HFF-Myc (cell line): ENCODE measurements at places on chromosomes 16 and 17.

DNA sequence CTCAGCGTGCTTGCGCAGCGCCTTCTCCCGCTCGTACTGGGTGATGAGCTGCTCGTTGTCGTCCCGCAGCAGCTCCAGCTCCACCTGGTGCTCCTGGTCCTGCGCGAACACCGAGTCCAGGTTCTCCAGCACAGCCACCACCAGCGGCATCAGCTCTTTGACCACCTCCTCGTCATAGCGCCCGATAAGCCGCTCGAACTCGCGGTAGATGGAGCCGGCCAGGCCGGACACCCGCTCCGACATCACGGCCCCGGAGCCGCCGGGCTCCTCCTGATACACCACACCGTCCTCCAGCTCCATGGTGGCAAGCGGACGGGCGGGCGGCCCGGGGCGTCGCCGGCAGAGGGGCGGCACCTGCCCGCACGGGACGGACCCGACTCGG lies 320 bp downstream of the SPAG9 start:
- DNase-seq = no peak

DNA sequence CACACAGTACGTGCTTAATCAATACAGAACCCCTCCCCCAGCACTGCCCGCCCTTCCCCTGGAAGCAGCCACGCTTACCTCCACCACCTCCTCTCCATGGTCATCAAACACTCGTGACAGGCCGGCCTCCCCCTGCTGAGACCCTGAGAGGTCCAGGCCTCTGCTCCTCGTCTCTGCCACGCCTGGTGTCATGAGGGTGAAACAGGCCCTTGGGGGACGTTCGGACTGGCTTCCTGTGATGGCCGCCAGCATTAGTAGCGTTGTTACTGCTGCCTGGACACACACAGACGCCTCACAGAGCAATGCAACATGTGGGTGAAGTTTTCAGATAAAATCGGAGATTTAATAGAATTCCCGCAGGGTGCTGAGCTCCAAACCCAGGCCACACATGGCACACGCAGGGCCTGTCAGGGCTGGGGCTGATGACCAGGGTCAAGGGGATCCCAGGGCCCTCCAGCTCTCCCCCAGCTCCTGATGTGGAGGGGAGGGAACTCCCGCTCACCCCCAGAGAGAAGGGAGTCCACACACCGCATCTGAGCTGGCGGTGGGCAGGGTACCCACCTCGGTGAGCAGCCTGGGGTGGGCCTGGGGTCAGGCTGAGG lies 15.9 kb upstream of the SLC38A10 start:
- no peak for DNase-seq

DNA sequence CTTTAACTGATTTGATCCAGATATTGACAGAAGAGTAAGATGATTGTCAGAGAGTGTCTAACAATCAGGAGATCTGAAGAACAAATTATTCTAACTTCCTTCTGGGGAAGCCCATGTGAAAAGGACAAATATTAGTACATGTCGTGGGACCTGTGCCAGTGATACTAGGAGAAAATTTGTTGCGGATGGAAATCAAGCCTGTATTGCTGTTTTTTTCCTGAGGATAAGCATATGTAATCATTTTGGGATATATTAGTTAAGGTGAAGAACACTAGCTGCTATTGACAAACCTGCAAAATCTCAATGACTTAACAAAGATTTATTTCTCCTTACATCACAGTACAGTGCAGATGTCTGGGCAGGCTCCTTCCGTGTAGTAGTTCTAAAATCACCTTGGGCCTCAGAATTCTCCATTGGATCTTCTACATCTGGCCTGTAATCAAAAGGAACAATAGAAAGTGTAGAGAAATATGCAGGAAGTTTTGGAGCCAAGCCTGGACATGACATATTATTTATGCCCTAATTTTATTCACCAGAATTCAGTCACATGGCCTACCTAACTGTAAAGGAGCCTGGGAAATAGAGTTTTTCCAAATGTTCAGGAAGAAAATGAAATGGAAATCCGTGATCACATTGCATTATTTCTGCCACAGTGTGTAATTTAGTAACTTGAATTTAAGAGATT lies 58.3 kb downstream of the CYB561 start:
- no peak for DNase-seq

DNA sequence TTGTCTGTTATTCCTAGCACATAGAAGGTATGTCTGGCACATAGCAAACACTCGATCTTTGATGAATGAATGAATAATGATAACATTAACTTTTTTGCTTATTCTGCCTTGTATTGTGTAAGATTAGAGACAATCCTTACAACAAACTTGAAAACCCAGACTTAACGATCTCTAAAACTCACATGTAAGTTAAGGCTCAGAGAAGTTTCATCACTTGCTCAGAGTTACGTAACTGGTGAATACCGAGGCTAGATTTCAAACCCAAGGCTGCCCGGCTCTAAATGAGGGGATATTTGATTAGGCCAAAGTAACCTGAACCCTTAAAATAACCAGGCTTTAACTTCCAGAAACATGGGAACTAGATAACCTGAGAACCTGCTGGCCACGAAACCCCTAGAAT lies 22.3 kb downstream of the CAPNS2 start:
- no peak for DNase-seq

DNA sequence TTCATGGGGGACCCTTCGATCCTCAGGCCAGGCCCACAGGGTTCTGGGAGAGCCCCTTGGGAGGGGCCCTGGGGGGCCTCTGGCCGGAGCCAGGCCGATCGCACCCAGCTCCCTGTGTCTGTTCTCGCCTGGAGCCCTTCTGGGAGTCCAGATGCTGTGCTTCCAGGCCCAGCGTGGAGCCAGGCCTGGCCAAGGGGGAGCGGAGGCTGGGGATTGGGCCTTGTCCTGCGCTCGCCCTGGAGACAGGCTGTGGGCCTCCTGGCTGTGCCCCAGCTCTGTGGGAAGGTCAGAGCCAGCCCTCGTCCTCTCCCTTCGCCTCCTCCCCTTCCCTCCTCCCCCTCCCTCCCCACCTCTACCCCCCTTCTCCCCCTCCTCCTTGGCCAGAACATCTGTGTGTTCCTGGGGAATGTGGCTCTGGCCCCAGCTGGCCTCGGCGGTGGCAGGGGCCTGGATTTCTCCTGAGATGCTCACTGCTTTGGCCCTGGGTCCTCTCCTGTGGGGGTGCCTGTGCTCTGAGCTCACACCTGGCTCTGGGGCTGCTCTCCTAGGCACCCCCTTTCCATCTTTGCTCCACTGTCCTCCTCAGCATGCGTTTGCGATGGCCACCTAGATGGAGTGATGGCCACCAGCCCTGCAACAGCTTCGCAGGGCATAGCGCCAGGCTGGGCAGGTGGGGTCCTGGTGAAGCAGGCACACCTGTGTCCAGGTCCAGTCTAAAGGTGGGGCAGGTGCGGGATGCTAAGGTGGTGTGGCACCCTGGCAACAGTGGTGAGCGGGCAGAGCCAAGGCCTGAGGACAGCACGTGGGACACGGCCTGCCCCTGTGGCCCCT lies 90.6 kb upstream of the CIBAR2 start:
- peak; percentile 74 for DNase-seq

GRCh38 chr17:38590988-38591758 lies 14.6 kb downstream of the SRCIN1 start:
- no peak for DNase-seq

GRCh38 chr17:10135539-10136257 lies 62.7 kb downstream of the GAS7 start:
- no peak for DNase-seq

DNA sequence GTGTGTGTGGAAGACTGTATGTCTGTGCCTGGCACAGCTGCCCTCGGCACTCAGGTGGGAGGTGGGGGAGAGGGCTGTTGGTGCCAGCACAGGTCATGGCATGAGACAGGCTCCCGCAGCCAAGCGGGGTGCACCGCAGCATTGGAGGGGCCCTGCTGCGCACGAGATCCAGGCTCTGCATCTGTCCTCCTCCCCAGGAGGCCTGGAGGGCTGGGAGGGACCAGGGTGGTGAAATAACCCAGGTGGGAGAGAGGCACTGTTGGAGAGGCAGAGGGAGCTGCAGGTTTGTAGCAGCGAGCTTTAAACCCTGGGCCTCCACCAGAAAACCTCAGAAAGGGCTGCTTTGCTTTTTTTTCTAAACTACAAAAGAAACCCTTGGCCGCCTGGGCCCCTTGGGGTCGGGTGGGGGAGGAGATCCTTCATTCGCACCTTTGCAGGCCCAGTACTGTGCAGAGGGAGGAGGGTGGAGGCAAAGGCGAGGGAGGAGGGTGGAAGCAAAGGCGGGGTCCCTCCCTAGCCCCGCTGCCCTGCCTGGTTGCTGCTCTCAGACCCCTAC lies 241.7 kb downstream of the SEC14L1 start:
- no peak for DNase-seq

- DNase-seq = no peak
These were observed 21.9 kb downstream of the C1QTNF1 start for GRCh38 chr17:79045842-79046196.

DNA sequence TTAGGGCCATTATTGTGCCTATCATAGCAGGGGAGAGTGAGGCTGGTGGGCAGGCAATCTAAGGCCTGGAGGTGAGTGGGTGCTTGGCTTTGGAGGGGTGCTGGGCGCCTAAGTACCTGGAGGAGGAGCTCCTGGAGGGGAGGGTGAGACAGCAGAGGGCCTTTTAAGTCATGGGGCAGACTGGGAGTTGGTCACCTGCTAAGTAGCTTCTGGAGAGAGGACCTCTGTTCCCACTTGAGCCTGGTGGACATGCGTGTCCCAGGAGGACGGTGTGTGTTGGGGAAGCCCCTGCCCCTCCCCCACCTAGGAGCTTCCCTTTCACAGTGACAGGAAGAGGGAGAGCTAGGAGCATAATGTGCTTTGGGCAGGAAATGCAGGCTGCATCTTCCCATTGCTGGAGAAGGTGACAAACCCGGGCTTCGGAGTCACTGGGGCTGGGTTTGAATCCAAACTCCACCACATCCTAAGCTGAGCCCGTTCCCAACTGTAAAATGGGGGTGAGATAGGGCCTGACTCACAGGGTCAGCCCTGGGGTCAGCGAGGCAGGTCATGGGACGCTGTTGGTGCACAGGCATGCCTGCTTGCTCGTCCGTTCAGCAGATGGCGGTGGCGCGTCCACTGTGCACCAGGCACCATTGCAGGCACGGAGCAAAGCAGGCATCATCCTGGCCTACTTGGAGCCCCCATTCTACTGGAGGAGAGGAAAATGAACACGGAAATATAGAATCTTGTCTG lies 37.9 kb downstream of the CMIP start:
- DNase-seq = no peak

- DNase-seq = no peak
These were observed 33.9 kb downstream of the MYH11 start for GRCh38 chr16:15822957-15823356.

DNA sequence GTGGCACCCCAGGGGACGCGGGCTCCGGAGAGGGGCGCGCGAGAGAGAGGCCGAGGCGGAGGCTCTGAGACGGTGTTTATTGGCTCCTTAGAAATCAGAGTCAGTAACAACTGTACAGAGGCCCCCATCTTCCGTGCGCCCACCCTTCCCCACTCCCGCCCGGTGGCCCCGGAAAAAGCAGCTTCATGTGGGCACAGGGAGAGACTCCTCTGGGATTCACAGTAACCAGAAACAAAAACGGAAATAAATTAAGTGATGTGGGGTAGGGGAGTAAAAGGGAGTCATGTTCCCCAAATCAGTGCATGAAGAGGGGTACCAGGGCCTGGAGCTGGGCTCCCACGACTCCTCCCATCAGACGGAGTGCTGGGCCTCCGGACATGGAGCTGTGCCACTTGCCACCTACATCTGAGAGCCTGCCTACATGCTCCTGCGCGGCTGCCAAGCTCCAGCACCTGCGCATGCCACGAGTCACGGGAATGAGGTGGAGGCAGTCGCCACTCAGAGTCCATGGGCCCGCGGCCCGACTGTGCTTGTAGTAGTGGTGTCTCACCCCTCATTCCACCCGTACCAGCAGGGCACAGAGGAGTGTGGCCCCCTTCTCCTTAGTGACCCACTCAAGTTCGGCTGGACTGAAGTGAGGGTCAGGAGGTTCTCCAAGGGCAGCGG lies 543 bp upstream of the GPS2 start:
- no peak for DNase-seq

DNA sequence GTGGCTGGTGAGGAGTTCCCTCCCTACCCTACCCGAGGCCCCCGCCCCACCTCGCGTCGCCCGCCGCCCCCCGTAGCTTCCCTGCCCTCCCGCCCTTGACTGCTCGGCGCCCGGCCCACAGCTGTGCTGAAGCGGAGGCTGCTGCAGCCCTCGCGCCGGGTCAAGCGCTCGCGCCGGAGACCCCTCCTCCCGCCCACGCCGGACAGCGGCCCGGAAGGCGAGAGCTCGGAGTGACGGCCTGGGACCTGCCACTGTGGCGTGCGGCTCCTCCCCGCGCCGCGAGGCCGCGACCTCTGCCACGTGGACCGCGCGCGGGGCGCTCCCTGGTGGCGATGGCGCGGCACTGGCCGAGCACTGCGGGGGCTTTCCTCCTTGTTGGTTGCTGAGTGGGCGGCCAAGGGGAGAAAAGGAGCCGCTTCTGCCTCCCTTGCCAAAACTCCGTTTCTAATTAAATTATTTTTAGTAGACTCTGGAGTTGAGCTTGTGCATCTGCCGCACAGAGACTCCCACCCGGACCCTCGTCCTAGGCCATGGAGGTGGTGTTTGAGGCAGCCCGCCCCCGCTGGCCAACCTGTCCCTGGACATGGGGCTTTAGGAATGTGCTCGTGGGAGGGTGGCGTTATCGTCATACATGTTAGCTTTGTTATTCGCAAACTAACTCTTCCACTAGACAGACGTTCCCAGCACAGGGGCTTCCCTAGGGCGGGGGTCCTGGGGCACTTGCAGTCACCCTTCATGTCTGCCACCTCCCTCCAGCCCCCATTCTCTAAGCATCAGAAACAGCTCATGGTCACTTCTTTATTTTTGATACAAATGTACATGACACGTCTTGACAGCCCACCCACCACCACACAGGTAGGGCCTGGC lies 4.4 kb downstream of the TP53I13 start:
- DNase-seq = no peak

DNA sequence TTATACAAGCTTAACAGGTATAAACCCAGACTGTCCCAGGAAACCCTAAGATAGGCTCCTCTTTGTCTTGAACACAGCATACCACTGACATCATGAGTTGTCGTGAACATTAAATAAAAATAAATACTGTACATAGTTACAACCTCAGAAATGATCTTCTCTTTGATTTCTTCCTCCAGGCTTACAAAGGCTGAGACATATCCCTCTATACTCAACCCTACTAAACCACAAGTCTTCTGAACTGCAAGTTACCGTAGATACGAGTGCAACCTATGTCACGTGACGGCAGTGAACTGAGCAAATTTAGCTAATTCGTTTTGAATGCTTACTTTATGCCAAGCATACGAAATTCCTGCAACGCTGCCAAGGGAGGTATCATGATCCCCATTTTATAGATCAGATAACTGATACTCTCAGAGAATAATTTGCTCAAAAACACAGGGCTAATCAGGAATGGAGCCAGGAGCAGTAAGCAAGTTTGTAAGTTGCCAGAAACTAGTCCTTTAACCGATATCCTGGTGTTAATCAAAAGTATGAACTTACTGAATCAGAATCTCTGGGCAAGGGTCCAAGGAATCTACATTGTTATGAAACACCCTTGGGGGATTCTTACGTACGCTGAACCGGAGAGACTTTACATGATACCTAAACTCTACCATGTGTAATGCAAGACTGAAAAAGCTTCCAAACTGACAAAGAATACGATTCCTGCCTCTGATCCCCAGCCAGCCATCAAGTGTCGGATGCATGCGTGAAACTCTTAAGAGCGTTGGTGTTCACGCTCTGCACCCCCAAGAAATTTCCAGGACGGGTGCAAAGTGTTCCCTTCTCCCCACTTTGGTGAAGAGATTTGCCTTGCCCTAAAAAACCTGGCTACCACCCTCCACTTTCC lies 106.2 kb downstream of the XYLT1 start:
- peak; percentile 77 for DNase-seq

GRCh38 chr17:71725811-71726210 lies 395.0 kb upstream of the SOX9 start:
- no peak for DNase-seq

GRCh38 chr17:63262751-63263476 lies 183.2 kb downstream of the CYB561 start:
- DNase-seq = no peak
